Thyroid gland (tissue), 4 donors: ENCODE measurements at places on chromosomes 5 and 9. TPM values are rescaled to one million over a fixed set of nuclear protein-coding genes. Genes with fewer than 3 reads are reported as not detected.

DNA sequence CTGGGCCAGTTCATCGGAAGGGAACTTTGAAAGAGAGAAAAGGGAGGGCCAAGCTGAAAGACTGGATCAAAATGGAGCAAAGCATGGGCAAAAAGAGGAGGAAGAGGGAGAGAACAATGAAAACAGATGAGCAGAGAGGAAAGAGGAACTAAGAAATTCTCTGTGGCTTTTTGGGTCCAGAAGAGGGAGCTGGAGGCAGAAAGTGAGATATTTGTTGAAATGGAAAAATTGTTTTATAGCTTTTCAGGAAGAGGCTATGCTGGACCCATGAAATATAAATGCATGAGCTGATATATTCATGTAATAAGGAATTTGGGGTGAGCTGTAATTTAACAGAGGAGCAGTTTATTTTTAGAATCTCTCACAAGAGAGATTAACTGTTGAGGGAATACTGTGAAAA lies 457.3 kb downstream of the DMAC1 start:
- no peaks in the 10 kb centered on the region for H3K27me3 ChIP-seq
- no peaks in the 10 kb centered on the region for H3K36me3 ChIP-seq
- H3K4me1 ChIP-seq = no peaks in the 10 kb centered on the region
- no peak overlapping the region for H3K4me3 ChIP-seq
- H3K27ac ChIP-seq = no peak overlapping the region
- no peak for DNase-seq

Gene LCN1
- total RNA-seq = not detected

Gene PCDHA1
- 0.13 TPM for total RNA-seq

- no peaks in the 10 kb centered on the region for H3K4me1 ChIP-seq
- H3K4me3 ChIP-seq = no peak overlapping the region
- H3K27ac ChIP-seq = no peak overlapping the region
- DNase-seq = no peak
- no peaks in the 10 kb centered on the region for H3K36me3 ChIP-seq
- no peaks in the 10 kb centered on the region for H3K27me3 ChIP-seq
Measured at GRCh38 chr9:112605518-112605917, 112.4 kb downstream of the INIP start.

Gene MEGF9
- 129 TPM for total RNA-seq

Gene TLR4
- total RNA-seq = 59.0 TPM

DNA sequence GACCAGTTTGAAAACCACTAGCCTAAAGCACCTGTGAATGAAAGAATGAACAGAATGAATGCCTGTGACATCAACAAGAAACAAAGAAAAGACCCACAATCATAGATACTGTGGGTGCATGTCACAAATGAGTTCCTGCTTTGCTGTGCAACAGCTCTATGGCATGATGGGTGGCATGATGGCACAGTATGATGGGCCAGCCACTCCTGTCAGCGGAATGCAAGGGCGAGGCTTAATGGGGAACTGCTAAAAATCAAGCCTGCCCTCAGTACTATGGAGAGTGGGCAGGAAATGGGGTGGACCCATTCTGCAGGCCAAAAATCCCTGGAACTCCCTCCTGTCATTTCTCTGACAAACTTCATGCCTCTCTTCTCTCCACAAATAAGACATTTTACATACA lies 89.0 kb downstream of the DCP2 start:
- H3K4me3 ChIP-seq = no peak overlapping the region
- no peaks in the 10 kb centered on the region for H3K4me1 ChIP-seq
- no peak overlapping the region for H3K27ac ChIP-seq
- no peak for DNase-seq
- no peaks in the 10 kb centered on the region for H3K36me3 ChIP-seq

DNA sequence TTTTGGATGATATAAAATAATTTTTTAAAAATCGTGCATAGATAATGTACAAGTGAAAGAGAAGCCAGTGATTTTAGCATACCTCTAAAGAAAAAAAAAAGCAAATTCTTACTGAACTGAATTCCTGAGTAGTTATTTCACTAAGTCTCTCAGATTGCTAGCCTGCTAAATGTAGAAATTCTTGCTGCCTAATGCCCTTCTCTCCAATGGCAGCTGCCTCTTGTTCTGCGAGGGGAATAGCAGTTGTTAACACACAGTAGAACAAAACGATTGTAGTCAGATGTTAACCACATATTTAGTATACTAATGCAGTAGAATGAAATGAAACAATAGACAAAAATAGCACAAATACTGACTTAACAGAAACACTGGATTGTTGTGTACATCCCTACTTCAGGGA lies 26.8 kb downstream of the SMAD5 start:
- H3K4me3 ChIP-seq = no peak overlapping the region
- DNase-seq = no peak
- peaks cover 12% of the 10 kb centered on the region for H3K36me3 ChIP-seq
- H3K27me3 ChIP-seq = no peaks in the 10 kb centered on the region

GRCh38 chr5:73365301-73365853 lies 83.2 kb downstream of the FOXD1 start:
- H3K4me1 ChIP-seq = peaks cover 12% of the 10 kb centered on the region
- no peak overlapping the region for H3K4me3 ChIP-seq
- H3K27me3 ChIP-seq = no peaks in the 10 kb centered on the region
